ENCODE measurements at places on chromosomes 6 and 20.

DNA sequence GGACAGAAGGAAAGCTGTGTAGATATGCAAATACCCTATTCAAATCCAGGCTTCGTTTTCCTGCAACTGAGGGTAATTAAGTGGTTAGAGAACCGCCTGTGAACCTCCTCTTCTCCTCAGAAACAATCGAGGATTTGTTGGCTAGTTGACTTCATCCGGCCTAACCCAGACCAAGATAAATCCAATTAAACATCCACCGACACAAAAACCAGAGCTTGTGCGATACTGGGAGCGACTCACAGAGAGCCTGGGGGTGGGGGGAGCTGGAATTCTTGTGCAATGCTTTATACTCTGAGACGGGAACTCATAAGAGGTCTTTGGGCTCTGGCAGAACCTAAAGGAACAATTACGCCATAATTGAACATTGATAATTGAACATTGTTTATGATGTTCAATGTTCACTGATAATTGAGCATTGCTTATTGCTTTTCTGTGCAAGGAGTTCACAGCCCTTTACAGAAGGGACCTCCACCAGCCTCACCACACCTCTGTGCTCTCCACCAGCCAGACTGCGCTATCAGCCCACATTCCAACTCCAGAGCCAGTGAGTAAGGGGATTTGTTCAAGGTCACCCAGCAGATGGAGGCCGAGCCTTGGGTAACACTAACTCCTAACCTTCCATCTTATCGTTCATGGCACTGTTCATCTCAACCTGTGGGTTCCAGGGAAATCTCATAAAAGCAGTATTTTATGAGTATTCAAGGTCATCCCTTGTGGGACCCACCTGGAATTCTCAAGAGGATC is 429.6 kb upstream of the JARID2 start:
- no peak for DNase-seq

DNA sequence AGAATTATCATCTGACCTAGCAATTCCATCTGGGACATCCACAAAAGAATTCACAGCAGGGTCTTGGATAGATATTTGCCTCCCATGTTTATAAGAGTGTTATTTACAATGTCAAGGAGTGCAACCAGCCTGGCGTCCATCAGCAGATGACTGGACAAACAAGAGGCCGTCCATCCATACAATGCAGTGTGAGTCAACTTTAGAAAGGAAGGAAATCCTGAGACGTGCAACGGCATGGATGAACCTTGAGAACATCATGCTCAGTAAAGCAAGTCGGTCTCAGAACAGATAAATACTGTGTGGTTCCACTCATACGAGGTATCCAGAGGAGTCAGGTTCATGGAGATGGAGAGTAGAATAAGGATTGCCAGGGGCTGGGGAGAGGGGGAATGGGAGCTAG is 46.4 kb downstream of the FOXF2 start:
- DNase-seq, result no peak

GRCh38 chr20:35821807-35822242 is 50.0 kb downstream of the PHF20 start:
- no peak for DNase-seq

DNA sequence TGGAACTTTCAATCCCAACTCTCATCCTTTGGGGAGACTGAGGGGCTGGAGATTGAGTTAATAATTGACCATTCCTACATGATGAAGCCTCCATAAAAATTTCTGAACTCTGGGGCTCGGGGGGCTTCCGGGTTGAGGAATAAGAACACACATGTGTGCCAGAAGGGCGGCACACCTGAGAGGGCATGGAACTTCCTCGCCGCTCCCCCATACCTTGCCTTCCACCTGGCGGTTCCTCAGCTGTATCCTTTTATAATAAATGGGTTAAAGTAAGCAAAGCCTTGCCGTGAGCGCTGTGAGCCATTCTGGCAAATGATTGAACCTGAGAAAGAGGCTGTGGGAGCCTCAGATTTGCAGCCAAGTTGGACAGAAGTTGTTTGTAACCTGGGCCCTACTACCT is 164.8 kb downstream of the LY86 start:
- no peak for DNase-seq

DNA sequence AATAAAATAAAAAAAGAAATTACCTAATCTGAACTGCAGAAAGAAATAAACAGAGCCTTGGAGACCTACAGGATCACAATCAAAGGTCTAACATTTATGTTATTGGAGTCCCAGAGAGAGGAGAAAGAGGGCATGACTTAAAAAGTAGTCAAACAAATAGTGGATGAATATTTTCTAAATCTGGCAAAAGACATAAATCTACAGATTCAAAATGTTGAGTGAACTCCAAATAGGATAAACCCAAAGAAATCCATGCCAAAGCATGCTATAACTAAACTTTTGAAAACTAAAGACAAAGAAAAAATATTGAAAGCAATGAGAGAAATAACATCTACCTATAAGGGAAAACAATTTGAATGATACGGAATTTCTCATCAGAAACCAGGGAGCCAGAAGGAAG is 38.2 kb downstream of the PSMB1 start:
- DNase-seq, result no peak

DNA sequence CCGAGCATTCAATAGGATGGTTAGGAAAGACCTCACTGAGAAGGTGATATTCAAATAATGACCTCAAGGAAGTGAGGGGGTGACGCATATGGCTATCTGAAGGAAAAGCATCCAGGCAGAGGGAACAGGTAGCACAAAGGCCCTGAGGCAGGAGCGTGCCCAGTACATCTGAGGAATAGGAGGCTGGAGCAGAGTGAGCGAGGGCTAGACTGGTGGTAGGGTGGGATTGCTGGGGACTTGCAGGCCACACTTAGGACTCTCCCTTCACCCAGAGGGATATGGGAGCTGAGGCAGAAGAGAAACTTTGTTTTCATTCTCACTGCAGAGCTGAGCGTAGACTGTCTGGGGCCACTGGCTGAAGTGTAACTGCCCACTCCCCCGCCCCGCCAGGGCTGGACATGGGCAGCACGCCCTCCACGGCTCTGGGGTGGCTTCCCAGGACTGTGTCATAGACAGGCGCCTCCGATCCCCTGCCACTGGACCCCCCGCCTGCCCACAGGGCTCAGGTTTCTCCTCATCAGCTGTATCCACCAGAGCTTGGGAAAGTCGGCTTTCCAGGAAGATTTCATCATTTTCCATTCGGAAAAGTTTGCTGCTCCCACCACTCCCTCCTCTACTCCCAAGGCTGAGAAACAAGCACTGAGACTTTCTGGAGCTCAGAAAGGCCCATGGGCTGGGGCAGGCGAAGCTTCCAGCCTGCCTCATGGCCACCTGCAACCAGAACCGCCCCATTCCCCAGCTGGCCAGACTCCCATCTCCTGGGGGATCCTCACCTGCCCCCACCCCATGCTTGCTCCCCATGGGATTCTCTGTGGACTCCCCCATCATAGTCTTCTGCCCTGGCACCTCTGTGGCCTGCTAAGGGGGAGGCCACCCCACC is 142.6 kb downstream of the MRPL14 start:
- DNase-seq, result no peak

- DNase-seq, result no peak
Observed at GRCh38 chr6:116265041-116265829, 11.4 kb upstream of the TSPYL4 start.

- no peak for DNase-seq
Observed at GRCh38 chr6:148521158-148521557, 178.5 kb downstream of the SASH1 start.

DNA sequence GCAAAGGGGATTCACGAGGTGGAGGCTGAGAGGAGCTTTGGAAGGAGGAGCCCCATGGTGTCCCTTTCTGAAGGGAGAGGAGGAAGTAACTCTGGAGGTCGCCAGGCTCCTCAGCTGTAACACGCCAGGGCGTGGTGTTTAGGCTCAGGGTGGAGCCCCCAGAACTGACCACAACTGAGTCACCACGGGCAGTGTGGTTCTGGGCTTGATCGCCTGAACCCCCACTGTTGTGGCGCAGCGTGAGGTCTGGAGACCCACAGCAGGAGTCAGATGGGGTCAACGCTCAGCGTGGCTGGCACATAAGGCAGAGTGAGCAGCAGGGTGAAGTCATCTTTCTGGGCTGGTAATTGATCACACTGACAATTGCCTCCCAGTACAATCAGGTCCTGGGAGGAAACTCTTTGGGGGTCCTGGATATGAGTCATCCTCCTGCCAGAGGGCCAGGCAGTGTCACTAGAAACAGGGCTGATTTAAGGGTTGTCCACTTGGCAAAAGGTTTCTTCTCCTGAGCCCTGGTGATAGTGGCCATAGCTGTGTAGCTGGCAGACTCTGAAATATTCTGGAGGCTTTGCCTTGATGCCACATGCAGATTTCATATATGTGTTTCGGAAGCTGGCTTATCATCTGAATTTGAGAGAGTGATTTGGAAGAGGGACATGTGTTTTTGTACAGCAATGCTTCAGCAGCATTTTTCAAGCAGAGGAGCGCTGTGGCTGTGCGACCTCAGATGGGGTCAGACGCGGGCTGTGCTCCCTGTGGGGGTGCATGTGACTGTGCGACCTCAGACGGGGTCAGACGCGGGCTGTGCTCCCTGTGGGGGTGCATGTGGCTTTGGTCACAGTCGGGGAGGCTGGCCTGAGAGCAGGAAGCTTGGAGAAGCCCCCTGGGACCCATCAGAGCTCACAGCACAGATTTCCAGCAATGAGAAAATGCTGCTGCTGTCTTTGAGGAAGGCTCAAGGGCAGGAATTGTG is 50.0 kb downstream of the SYNJ2 start:
- no peak for DNase-seq

DNA sequence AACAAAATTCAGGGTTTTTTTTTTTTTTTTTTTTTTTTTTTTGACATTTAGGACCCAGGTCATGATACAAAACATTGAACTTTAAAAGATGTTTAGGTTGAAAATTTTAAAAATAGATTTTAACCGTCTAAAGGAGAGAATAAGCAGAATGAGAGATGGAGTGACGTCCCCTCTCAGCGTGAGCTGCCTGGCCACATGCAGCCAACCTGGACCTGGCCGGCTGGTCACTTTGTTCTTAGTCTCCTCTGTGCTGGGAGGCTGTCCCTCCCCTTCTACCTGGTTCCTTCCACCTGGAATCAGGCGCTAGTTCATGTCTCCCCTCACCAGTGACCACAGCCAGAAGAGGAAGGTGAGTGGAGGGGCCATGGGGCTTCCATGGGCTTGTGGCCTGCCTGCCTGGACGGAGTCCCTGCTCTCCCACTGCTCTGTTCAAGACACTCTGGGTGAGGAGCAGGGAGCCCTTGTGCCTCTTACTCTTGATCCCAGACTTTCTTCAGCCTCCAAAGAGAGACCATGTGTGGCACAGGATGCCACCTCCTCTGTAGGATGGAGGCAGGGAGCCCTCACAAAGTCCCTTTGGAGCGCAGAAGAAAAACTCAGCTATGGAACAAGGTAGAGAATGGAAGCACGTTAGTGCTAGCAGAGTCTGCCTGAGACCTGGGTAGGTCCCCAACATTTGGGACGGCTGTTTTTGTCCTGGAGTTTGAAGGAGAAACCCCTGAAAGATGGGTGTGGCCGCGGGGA is 31.7 kb downstream of the IRF4 start:
- no peak for DNase-seq

DNA sequence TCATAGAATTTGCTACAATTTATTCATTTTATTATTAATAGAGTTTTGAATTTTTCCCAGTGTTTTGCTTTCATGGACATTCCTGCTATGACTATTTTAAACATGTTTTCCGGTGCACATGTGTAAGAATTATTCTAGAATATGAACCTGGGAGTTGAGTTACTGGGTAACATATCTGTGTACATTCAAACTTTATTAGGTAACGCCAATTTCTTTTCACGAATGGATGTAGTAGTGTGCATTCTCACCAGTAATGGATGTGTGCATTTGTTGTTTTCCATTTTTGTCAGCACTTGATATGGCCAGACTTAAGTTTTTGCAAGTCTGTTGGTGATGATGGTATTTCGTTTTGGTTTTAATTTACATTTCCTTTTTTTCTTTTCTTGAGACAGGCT is 118.8 kb downstream of the CDKAL1 start:
- no peak for DNase-seq

GRCh38 chr6:30507849-30508827 is 18.8 kb downstream of the HLA-E start:
- no peak for DNase-seq

DNA sequence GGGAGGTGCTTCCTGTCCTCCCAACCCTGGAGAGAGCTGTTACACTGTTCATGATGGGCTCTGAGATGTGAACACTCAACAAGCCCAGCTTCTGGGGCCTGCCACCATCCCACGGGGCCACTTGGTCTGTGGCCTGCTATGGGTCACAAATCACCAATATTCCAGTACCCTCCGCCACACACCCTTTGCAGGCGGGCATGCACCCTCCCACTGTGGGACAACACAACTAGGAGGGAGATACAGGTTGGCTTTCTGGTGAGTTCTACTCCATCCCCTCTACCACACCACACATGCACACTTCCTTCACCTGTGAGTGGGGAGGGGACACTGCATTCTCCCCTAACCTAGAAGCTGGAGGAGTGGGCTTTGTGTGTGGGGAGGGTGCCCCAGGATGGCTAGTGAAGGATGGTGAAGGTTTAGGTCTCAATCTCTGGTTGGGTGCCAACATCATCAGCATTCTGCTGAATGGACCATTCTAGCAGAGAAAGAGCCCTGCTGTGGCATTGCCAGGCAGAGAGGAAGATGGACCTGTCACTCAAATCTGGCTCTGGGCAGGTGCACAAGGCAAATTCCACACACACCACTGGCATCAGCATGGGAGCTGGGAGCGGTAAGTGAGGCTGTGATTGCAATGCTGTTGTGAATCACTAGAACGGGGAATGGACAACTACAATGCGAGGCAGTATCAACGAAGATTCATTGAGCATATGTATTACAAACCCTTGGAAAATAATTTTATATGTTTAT is 175.1 kb downstream of the THBS2 start:
- DNase-seq, result no peak

GRCh38 chr6:30877419-30878262 is 6.7 kb upstream of the DDR1 start:
- DNase-seq, result no peak

- no peak for DNase-seq
Observed at GRCh38 chr20:18852318-18852717, 38.7 kb downstream of the SCP2D1 start.

- no peak for DNase-seq
Observed at GRCh38 chr20:42435230-42435629, 754.5 kb downstream of the PTPRT start.

DNA sequence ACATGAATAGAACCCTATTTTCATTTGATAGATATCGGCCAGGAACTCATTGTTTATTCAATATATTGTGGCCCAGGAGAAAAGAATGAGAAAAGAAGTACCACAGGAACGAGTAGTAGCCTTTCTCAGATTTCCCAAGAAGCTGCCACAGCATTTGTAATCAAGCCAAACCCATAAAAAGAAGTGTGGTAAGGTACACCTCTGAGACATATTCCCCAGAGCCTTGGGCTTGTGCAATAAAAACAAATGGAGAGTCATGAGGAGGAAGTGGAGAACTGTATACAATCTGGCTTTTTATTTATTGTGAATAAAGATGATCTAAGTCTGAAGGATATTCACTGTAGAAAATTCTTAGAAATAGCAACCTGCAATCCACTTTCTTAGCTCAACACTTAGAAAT is 36.7 kb downstream of the KIF6 start:
- no peak for DNase-seq

DNA sequence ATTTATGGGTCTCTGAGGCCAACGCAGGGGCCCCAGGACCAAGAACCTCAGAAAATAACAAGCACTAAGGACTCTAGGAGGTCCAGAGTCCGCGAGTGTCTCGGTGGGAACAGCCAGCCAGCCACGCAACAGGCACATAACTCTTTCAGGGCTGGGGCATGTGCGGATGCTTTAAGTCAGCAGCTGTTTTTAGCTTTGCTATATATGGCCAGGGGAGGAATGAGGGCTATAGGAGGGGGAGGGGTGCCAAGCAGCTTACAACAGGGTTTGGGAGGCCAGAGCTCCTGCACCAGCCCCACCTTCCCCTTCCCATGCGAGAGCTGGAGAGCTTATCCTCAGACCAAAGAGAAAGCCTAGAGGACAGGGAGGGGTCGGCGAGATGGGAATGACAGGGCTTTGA is 6.2 kb downstream of the JPH2 start:
- DNase-seq, result no peak

All from iPS DF 6.9 (cell line).